ENCODE measurements at places on chromosomes 2 and 18.

DNA sequence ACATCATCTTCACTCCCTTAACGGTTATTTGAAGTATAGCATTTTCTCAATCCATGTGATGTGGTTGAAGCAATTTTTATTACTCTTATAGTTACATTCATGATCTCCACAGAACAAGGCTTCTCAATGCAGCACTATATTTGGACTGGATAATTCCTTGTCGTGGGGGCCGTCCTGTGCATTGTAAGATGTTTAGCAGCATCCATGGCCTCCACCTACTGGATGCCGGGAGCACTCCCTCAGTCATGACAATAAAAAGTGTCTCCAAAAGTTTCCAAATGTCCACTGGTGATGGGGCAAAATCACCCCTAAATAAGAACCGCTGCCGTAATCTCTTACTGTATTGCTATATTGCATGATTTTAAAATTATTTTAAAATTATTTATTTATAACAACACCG lies 110.6 kb upstream of the DDX18 start:
- DNase-seq: no peak

DNA sequence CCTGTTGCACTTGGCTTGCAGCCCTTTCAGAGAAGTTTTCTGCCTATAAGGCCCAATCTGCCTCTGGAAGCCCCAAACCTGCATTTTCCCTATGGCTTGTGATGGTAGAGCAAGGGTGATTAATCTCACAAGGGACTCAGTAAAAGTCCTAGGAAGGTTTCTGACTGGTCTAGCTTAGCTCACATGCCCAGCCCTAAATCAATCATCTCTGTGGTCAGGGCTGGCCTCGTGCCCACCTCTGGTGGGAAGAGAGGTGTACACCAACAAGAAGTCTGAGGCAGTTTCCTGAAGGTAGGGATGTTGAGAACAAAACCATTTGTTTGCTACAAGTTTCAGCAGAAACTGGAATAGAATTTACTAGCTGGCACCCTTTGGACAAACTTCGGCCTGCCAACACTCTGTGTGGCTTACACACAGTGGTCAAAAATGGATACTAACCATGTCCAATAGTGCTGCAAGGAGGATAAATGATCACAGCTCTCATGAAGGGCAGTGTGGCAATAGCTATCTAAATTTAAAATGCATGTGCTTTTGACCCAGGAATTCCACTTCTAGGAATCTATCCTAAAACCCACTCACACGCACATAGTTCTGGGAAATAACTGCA lies 96.4 kb downstream of the EN1 start:
- DNase-seq: no peak

DNA sequence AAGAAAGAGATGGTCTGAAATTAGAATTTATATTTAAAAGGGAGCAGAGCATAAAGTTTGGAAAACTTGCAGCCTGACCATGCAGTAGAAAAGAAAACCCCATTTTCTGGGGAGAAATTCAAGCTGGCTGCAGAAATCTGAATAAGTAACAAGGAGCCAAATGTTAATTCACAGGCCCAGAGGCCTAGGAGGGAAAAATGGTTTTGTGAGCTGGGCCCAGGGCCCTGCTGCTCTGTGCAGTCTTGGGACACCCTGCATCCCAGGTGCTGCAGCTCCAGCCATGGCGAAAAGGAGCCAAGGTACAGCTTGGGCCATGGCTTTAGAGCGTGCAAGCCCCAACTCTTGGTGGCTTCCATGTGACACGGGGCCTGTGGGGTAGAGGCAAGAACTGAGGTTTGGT lies 41.3 kb downstream of the CFAP36 start:
- DNase-seq: no peak

- DNase-seq: peak; percentile 94
Observed at GRCh38 chr2:162261032-162261945, 18.0 kb upstream of the FAP start.

DNA sequence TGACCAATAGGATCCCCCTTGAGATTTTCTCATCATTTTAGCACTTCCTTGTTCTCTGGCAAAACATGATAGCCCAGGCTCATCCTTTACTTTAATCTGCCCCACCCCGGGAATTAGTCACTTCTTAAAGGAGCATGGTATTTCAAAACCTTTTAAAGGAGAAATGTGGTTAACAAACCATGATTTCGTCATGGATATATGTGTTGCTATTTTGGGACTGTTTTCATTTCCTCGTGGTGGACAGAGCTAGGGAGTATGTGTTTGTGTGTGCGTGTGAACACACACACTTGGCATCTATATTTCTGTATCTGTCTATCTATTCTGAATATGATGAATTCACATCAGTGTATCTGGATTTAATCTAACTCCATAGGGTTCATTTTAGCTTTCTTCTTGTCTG lies 128.1 kb downstream of the BIRC6 start:
- peak; percentile 97 for DNase-seq

DNA sequence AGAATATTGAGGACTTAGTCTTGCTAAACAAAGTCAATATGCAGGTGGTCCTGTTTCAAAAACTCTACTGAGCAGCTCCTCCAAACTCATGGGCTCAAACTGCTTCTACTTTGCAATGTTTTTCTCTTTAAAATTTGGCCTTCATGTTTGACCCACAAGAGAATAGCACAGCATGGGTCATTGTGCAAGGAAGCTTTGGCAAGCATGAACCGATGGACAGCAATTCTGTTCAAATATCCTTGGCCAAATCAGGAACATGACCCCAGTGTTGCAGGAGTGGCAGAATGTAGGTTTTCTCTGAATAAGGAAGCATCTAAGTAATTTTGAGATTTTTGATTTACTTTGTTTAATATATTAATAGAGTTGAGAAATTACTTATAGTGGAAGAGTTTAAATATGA lies 477.9 kb downstream of the KCNJ3 start:
- no peak for DNase-seq

- peak; percentile 30 for DNase-seq
Observed at GRCh38 chr2:72993147-72993932, 76.0 kb downstream of the EMX1 start.
